Activated CD4-positive, alpha-beta T cell treated with anti-CD3 and anti-CD28 coated beads for 48 hours (primary cell): ENCODE measurements at places on chromosomes 6 and 20.

DNA sequence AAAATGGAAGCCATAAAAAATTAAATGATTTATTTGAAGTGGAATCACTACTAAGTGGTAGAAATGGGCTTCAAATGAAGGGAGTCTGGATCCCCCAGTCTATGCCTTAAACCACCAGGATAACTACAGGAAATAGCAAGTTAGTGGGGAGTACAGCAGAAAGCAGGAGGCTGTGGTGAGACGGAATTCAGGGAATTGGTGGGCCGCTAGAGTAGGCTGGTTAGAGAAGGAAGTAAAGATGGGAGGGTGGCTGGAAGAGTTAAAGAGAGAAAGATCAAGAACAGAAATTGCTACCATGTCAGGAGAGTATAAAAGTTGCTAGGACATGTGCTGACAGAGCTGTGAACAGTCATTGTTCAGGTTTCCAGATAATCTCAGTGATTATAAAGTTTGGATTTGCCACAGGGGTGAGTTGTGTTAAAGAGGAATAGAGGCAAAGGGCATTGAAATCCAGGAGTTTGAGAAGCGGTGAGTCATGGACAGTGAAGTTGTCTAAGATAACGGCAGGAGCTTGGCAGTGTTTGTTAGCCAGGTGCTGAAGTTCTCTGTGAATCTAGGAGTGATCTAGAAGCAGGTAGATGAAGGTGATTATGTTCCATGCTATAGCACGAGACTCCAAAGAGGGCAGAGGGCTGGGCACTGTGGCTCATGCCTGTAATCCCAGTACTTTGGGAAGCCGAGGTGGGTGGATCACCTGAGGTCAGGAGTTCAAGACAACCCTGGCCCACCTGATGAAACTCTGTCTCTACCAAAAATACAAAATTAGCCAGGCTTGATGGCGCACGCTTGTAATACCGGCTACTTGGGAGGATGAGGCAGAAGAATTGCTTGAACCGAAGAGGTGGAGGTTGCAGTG lies 13.7 kb upstream of the HINT3 start:
- no peak for DNase-seq

DNA sequence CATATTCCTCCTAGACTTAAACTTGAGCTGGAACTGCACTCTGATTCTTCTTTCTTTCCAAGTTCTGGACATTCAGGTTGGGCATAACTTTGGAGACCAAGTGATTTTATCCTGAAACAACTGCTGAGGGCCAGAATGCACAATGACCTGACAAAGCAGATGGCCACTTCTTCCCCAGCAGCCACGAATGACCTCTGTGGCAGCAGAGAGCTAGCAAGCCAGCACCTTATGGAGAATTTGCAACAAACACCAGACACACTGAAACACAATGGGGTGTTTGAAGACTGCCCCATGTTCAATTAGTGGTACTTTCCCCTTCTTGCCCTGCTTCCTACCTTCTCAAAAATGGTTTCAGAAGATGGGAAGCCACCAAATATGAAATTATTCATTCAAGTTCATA lies 4.2 kb upstream of the TENT5A start:
- no peak for DNase-seq

DNA sequence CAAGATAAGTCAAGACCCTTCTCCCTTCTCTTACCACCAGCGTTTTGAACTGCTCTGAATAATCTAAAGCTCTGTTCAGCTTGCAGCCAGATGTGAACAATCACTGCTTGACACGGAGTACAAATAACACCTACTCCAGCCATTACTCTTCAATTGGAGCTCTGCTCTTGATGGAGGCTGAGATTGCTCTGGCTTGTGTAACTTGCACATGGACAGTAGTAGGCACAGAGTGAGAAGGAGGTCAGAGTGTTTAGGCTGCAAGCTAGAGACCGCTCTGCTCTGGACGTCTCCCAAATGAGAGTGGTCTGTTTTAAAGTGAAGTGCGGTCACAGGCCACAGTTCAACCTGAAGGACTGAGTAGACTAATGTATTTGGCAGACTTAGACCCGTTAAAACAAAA lies 158.3 kb downstream of the HDGFL1 start:
- DNase-seq: no peak

GRCh38 chr6:2028457-2029038 lies 216.9 kb downstream of the GMDS start:
- no peak for DNase-seq

GRCh38 chr6:42276034-42276890 lies 58.6 kb upstream of the MRPS10 start:
- DNase-seq: no peak

DNA sequence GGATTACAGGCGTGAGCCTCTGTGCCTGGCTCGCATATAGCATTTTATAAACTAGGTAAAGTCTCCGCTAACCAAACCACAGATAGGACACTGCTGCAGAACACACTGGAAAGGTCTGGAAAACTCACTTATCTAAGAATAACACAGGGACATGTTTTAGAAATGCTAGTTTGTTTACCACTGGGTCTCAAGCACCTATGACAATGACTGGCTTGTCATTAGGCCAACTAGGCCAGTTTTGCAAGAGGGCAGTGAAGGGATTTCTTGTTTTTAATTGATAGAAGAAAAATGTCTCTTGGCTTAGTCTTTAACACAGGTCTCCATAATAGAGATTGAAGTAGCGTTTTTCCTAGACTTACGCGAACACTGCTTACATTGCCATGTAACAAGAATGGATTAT lies 201.4 kb downstream of the TMEM242 start:
- no peak for DNase-seq

DNA sequence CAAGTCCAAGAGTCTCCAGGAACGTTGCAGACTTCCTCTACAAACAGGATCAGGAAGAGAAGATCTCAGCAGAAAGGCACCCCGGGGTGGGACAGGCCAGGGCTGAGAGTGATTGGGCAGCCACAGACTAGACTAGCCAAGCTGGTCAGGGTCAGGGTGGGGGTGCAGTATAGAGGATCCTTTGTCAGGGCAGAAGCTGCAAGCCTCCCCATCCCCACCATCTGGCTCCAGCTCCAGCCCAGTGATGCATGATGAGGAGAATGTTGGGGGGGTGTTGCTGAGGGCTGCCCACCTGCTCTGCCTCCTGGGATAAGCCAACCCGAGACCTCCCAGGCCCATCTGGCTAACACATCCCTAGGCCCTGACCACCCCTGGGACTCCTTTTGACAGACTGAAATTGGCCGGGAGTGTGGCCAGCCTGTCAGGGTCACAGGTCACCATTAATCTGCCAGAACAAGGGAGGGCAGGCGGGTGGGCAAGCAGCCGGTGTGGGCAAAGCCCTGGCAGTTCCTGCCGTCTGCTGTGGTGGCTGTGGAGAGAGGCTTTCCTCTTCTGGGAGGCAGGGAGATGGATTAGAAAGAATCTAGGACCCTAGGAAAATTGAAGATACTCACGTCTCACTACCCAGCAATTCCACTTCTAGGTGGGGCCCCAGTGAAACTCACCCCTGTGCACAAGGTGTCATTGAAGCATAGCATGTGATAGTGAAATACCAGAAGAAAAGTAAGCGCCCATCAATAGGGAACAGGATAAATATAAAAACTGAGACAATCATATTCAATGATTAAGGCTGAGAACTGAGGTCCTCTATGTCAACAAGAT lies 22.1 kb upstream of the SNTA1 start:
- DNase-seq: no peak

- DNase-seq: peak; percentile 38
Observed at GRCh38 chr6:36546308-36546919, 865 bp downstream of the STK38 start.

DNA sequence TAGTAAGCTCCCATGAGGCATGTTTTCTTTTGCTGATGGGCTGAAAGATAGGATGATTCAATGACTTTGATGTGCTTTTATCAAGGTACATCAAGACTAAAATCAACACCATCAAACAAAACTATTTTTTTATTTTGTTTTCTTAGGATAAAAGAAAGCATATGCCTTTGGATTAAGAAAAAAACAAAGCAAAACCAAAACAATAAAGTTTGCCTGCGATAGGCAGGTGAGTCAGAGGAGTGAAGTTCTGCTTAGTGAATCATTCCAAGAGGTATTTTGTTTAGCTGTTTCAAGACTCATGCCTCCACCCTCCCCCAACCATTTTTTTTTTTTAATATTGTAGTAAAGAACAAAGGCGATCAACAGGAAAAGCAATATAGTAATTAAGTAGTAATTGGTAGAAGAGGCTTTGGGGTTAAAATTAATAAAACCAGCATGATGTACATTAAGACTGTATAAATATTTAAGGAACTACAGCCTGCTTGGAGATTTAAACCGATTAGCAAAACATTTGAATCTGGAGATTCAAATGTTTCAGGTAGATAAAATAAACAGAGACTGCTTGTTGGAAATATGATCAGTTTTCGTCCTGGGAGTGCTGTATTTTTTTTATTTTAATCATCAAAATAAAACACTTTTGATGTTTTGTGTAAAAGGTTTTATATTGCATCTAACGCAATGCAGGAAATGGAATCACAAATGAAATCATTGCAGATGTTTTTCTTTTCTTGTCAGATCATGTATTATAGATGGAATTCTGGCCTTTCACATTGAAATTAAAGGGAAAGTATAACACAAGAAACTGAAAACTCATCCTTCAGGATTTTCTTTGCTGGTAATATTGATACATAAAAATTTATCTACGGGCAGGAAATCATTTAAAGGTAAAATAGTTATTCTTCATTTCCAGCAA lies 482.3 kb upstream of the MANEA start:
- no peak for DNase-seq

- no peak for DNase-seq
Observed at GRCh38 chr6:104050455-104050854, 809.3 kb downstream of the HACE1 start.

GRCh38 chr20:51732096-51732791 lies 35.9 kb downstream of the ATP9A start:
- no peak for DNase-seq

DNA sequence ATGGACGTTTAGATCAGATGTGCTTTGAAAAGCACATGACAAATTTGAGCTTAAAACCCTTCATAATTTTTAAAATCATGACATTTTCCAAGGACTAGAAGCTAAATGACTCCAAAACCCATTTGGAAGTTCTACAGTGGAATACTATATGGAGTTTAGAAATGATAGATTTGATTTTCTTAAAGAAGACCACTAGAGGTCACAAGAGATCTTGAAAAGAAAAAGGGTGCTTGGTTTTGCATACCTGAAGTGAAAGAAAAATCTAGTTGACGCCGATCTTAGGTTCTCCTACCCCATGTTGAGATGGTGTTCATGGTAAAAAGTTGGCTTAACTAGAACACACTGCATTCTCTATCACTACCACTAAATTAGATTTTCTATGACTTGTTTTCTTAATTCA lies 31.5 kb downstream of the CFAP61 start:
- no peak for DNase-seq

DNA sequence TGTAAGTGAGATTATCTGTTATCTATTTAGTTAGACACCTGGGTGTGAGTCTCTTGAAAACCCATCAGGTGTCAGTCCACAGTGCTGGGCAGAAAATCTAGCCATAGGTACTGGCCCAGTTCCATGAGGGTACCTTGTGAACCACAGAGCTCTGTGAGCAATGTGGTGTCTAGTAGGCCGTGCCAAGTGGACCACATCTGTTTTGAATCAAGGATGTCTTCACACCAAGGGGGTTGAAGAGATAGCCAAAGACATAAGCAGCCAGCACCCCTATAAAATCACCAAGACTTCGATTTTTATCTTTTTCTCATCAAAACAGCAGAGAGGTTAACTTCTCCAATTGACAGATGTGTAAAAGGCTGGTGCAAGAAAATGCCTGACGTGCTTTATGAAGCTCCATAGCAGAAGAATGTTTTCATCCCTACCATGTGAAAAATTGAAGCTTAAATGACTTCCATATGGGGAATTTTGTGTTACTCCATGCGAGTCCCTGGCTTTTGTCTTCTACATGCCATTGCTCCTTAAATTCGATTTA lies 368.7 kb downstream of the HAO1 start:
- DNase-seq: no peak

DNA sequence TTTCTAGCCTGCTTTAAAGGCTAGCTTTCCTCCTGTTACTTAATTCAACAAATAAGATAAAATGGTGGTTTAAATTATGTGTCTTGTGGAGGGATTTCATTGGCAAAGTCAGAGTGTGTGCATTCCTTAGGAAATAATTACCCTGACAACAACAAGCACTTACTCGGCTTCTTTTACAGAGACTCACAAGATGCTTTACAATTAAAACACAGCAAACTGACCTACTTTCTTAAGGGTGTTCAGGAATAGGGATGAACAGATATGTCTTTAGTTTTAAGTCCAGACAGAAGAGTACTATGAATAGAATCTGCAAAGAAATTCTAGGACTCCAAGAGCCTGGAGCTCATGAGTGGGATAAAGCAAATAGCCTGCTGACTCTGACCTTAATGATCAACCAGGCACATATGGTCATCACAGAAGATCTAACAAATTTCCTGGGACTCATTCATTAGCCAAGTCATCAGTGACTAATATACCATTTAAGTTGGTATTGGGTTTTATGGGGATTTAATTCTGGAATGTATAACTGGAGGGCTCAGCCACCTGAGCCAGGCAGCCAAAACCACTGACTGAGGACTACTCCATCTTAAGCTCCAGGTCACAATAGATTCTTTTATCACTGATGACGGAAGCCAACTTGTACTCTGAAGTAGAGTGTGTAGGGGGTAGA lies 161.8 kb upstream of the RIMS1 start:
- no peak for DNase-seq

DNA sequence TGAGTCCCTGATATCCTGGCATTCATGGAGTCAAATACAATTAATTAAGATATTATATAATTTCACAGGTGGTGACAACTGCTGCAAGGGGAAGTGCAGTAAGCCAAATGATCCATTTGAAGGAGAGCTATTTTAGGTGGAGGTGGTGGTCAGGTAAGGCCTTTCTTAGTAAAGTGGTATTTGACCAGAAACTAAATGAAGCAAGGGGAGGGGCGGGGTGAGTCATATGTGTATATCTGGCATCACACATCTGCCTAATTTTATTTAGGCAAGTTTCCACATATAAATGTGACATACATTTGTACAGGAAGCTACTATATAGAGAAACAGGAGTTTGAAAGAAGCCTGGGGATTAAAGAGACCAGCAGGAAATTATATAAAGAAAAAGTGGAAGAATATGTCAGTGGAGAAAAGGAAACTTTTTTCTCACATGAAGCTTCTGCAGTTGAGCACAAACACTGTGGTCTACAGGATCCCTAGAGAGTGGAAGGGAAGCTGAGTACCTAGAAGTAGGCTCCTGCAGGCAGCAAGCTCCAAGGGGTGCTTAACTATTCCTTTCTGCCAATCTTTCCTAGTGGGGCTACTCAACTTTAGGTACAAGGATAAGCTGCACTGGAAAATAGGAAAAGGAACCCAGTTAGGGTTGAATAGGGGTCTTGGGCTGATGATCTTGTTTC lies 99.6 kb downstream of the OGFRL1 start:
- DNase-seq: no peak

- no peak for DNase-seq
Observed at GRCh38 chr6:22323848-22324247, 27.0 kb upstream of the PRL start.

GRCh38 chr6:8904754-8905153 lies 469.4 kb upstream of the SLC35B3 start:
- DNase-seq: no peak

- DNase-seq: no peak
Observed at GRCh38 chr6:42123379-42124103, 18.9 kb downstream of the C6orf132 start.

DNA sequence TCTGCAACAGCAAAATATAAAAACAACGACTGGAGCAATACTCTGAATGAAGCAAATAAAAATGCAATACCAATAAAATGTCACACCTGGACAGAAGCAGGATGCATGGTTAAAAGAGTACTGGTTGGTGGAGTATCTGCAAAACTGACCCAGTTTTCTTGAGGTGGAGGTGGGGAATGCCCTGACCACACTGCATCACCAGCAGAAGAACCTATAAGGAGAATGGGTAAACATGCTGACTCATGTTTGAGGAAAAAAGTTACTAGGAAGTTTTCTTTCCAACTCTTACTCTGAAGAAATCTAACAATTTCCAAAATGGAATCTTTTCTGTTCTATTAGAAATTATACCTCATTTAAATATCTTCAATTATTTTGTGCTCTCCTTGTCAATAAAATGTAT lies 43.6 kb downstream of the REPS1 start:
- DNase-seq: no peak
